Activated T-helper 1 cell treated with Interleukin-2 at 50 U/mL for 16 hours (primary cell): ENCODE measurements at places on chromosomes 5 and 9.

DNA sequence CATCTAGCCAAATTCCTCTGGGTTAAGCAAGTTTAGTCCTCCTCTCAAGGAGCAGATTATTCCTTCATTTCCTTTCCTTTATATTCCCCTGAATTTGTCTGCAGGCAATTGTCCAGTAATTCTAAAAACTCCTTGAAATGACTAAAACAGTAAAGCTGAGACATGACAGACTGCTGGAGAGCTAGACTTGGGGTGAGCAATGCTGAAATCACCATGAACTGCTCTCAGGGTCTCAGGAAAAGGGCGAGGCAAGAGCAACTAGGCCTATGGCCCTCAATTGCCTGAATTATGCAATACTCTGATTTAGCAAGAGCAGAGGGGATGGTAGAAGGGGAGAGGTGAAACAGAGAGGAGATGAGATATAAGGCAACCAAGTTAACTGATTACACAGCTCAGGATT, 172.9 kb upstream of the NREP start:
- no peak for DNase-seq

DNA sequence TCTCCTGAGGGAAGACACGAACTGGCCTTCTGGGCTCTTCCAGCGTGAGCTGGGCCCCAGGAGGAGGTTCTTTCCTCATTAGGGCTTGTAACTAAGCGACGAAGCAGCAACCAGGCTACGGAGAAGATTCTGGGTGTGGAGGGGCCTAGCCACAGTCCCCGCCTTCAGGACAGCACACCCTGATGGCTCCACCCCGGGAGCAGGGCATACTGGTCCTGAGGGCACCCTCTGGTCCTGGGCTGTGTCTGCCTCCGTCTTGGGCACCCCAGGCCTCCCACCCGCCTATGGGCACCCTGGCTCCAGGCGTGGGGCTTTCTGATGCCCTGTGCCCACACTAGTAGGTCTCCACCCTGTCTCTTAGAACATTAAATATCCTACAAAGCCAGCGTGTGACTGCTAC, 136.4 kb downstream of the OLFM1 start:
- no peak for DNase-seq

- no peak for DNase-seq
Observed at GRCh38 chr5:32182463-32183063, 8.4 kb upstream of the GOLPH3 start.

DNA sequence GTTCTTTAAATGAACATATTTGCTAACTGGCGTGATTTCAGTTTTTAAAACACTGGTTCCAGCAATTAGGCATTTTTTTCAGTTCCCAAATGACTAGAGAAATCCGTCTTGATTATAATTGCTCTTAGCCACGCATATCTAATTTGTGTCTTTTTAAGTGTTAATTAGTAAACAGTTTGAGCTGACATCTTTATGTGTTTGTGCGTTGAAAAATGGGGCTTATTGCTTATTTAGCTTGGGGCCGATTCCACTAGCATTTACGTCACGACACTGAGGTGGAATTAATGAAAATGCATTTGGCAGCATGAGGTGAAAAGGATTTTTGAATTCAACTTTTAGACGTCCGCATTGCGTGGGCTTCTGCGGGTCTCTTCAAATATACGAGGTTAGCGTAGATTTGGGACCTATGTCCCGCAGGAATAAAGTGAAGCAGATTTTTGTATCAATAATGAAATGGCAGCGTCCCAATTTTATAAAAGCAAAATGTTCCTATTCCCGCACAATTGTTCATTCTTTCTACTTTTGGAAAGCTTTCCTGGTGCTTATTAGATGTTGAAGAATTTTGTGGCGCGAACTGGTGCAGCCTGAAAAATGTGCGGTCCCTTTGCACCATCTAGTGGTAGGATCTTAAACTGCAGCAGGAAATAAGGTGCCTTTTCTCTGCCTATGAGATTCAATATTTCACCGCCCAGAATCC, 122.7 kb upstream of the LMX1B start:
- peak; percentile 24 for DNase-seq

DNA sequence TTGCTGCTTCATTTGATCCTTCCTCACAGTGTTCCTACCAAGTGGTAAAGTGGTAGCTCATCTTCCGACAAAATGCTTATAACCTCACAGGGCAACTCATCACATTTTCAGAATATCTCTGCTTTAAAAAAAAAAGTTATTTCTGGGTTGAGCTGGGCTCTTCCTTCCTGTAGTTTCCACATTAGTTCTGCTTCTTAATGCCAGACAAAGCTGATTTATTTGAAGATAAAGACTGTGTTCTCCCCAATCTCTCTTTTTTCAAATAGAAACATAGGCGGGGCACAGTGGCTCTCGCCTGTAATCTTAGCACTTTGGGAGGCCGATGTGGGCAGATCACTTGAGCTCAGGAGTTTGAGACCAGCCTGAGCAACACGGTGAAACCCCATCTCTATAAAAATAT, 273.1 kb downstream of the ACTL7B start:
- DNase-seq, result no peak

DNA sequence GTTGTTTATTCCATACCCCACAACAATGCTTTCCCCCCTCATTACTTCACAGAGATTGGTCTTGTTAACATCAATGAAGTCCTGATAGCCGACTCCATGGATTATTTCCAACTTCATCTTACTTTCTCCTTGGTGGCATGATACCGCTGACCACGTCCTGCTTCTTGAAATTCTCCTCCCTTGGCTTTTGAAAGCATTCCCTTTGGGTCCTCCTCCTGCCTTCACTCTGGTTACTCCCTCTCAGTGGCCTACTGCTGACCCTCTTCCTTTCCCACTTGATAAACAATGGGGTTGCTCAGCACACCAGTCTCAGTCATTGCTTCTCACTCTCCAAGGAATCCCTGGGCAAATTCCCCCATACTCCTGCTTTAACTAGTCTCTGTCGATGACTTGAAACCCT, 283.9 kb downstream of the SEC61B start:
- DNase-seq, result no peak

- DNase-seq, result no peak
Observed at GRCh38 chr9:129701054-129701453, 35.6 kb downstream of the PRRX2 start.

GRCh38 chr5:54620141-54620933, 102.8 kb downstream of the SNX18 start:
- no peak for DNase-seq

DNA sequence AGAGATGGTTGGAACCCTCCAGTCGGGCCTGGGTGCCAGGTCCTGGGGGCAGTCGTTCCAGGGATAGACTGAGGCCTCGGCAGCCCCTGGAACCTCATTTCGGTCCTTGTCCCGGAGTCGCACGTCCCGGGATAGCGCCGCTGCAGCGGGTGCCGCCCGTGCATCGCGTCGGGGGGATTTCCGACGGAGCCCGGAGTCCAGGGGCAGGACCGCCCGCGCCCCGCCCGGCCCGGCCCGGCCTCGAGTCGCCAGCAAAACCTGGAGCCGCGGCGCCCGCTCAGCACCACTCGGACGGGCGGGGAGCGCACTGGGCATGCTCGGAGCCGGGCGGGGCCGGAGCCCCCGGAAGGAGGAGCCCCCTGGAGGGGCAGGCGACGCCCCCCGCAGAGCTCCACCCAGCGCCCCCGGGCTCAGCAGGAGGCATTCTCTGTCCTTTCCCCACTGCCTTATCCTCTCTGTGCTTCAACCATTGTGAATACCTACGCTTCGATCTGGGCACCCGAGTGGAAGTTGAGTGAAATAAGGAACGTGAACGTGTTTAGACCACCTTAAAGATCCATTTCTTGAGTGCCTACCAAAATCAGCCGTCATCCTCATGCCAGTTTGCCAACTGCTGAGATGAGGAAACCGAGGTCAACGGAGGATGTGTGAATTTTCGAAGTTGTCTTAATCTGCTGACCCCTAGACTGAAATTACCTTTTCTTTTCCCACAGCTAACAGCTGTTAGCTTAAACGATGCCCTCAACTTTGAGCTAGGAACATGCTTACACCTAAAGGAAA, 1.7 kb upstream of the PTPN3 start:
- DNase-seq, result no peak

DNA sequence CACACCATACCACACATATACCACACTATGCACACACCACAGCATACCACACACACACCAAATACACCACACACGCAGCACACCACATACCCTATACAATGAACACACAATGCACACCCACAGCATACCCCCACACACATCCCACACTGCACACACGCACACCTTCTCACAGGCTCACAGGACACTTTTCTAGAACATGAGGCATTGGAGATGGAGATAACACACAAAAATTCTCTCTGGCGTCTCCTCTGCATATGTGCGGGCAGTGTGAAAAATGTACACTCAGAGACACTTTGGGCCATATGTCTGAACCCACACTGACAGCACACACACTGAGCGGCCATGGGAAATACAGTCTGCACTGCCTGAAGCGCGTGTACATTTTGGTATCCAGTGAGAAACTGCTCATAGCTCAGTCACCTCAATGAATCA, 278.1 kb downstream of the GADD45G start:
- DNase-seq, result no peak

GRCh38 chr5:163134061-163134460, 303.3 kb upstream of the CCNG1 start:
- no peak for DNase-seq

- no peak for DNase-seq
Observed at GRCh38 chr9:71607461-71607881, 160.8 kb downstream of the CEMIP2 start.

DNA sequence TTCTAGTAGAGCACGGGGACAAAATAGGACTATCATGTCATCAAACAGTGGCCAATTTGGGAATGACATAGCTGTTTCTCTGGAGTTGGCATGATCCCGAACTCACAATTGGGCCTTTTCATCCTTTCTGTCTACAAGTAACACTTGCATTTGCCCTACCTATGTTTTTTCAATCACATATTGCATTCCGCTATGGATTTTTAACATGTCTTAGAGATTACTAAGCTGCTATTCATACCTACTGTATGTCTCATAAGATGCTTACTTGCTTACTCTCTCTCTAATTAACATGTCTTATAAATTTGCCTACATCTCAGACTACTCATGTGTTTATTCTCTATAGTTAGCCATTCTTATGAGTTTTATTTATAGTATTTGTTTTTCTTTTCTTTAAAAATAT, 341.2 kb upstream of the CTNND2 start:
- no peak for DNase-seq

GRCh38 chr9:114116126-114116747, 17.1 kb upstream of the KIF12 start:
- DNase-seq, result no peak

DNA sequence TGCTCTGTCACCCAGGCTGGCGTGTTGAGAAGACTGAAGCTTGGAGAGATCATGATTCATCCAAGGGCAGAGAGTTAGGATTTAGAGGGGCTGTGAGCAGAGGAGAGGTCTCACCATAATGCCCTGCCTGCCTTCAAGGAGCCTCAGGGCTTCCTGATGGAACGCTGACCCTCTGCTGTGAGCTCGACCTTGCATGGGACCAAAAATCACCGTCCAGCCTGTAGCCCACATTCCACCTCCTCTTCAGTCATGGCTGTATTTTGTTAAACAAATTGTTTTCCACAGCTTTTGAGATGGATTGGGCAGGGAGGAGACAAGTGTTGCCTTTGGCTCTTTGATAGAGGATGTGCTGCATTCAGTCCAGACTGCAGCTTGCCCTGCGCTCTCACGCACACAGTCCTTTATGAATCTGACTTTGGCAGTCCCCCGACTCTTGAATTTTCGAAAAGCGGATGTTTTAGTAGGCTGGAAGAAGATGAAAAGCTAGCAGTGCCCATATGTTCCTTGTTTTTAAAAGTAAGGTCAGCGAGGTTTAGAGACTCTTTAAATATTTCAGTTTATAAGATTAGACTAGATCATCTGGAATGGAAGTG, 79.5 kb downstream of the MVB12B start:
- no peak for DNase-seq
